ENCODE measurements at places on chromosomes 6 and 20.

DNA sequence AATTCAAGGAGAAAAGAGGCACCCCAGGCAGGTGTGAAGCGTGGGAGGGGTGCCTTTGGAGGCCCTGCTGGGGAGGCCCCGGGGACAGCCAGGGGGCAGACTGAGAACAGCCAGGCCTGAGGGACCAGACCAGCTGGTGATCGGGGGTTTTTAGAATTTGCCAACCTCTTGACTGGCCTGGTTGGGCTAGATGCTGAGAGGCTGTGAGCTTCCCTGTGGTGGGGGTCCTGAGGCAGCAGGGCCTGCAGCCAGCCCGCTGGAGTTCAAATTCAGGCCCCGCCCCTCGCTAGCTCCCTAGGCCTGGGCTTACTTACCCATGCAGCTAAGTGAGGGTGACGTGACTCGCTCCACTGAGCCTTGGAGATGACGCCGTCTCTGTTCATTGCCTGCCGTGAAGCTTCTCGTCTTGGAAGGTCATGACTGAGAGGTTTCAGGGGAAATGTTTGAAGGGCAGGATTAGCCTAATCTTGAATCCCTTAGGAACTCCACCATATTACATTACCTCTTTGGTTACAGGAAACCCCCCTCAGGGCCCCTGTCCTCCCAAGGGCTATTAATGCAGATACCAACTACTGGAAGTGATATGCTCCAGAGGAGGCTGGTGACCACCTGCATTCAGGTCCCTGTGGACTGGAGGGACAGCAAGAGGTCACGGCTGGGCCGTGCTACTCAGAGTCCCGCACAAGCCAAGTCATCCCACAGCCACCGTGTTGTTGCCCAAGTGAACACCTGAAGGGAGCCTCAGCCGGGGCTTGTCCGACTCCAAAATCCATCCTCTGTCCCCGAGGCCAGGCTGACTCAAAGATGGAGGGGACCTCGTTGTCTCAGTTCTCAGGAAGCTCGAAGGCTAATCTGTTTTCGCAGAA is 73.9 kb upstream of the DUSP22 start:
- no peak for DNase-seq

DNA sequence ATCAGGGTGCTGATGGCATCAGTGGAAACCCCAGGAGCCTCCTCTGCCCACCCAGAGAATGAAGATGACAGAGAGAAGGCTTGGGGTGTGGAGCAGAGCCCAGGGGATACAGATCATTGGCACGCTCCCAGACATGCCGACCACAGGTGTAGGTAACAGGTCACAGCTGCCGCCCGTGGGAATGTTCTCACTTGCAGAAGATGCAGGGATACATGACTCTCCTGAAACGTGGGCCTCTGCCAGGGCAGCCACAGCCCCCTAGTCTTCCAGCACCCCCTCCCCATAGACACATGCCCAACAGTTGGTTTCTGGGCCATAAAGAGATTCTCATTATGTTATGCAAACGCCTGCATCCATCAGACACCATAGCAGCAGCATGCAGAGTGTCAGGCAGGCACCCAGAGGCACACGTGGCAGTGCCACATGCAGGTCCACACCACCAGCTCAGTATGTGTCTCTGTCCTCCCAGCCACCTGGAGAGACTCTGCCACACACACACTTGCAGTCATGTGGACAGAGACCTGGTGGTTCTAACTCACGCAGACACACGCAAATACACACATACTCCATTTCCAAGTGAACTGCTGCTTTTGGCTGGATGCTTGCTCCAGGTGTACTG is 45.5 kb downstream of the LRFN2 start:
- DNase-seq, result no peak

DNA sequence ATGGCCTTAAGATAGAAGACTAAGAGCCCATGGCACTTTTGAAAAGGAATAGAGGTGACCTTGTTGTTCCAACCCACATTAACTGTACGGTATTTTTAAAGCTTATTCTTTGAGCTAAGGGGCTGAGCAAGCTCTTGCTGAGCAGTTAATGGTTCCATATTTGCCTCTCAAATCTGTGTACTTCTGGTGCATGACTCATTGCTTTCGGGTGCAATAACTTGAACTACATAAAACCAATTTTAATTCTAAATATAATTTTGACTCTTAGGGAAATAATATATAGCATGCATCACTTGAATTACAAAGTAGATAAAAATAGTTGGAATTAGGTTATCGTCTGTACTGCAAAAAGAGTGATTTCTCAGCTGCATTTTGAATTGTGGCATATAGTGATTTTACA is 348.1 kb upstream of the CITED2 start:
- no peak for DNase-seq

- no peak for DNase-seq
Observed at GRCh38 chr6:45667766-45668165, 290.0 kb upstream of the SUPT3H start.

DNA sequence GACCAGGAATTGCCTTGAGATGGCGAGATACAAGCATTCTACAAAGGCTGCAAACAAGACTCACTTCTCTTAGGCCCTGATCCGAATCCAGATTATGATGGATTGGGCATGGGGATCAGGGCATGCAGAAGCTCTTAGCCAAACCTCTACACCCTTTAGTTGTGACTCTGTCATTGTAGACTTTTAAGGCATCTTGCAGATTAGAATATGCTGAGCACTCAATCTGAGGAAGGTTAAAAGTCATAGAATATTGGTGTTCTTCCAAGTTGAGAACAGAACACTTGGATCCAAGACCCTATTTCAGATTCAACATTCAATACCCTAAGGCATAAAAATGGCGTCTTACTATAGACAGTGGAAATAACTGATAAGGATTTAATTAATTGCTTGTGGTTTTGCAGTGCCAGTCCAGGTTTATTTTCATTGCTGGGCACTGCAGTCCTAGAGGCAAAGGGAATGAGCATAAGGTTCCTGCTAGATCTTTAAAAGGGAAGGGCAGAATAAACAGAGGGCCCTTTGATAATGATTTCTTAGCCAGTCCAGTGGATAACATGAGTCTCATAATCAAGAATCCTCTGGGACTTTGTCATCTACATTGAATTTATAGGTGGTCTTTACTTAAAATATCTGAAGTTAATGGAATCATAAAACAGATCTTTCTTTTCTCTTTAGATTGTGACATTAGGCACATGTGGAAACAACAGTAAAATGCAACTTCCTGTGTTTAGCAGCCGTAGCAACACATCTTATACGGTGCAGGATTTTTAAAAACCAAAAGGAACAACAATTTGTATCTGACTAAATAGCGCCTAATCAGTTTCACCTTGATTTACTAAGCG is 17.6 kb downstream of the PHACTR2 start:
- no peak for DNase-seq

DNA sequence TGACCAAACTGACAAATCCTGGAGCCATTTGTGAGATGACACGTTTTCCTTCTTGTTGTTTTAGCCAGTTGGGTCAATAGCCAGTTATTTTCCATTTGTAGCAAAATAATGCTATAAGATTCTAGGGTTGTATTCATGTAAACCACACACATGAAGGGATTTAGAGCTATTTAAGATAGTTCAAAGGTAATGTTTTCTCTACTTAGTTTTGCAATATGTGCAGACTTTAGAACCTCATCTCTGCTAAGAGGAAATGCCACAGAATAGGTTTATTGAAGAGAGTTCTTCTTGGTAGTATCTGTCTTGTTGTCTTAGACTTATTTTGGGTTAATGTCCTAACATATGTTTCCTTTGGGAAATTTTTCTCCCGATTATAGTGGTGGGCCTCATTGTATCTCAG is 213.5 kb upstream of the RIMS1 start:
- no peak for DNase-seq

DNA sequence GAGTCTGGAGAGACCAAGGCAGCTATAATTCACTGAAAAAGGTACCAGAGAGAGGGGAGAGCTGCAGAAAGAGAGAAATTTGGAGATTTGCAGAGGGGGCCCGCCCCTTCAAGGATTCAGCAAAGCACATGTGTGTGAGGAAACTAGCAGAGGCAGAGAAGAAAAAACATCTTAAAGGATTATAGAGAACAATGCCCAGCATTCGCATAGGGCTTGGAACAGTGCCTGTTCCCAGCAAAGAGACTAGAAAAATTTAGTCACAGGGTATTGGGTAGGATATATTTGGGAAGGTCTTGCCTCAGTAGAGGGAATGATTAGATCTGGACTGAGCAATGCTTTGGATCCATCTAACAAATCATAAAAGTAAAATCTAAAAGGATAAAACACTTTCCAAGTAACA is 44.0 kb downstream of the SRPK1 start:
- DNase-seq, result no peak

DNA sequence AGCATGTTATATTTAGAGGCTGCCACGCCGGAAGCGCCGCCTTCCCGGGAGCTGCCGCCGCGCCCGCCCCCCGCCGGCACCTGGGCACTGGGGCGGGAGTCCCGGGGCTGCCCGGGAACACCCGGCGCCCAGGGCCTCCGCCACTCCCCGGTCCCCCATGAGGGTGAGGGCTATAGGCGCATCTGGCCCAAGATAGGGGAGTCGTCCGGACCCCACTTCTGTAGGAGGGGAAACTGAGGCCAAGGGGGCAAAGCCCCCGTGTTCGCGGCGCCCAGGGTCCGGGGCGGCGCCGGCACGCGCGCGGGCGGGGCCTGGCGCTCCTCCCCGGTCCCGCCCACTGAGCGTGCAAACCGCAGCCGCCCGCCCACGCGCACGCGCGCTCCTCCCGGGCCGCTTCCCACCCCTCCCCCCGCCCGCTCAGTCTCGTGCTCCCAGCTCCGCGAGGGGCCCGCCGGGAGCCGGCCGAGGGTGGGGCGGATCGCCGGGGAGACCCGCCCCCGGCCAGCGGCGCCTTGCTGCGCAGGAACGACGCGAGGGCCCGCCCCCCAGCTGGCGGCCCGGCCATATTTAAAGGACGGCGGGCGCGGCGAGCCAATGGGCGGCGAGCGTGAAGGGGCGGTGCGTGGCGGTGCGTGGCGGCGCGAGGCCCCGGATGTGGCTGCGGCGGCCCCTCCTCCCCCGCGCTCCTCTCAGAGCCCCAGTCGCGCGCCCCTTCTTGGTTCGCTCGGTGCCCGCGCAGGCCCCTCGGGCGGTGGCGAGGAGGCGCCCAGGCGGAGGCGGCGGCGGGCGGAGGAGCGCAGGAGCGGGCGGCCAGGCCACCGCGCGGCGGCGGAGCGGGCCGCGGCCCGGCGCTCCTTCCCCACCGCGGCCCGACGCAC is at the start of gene LSM14B:
Gene LSM14B (plus strand): TSS at position 700 of the 878 bp plus-strand sequence. CDS start 192 bp downstream, outside the sequence.
- peak; percentile 96 for DNase-seq

GRCh38 chr20:44160133-44160532 is 26.9 kb downstream of the JPH2 start:
- no peak for DNase-seq

GRCh38 chr6:143037470-143037869 is 23.2 kb upstream of the AIG1 start:
- DNase-seq, result no peak

DNA sequence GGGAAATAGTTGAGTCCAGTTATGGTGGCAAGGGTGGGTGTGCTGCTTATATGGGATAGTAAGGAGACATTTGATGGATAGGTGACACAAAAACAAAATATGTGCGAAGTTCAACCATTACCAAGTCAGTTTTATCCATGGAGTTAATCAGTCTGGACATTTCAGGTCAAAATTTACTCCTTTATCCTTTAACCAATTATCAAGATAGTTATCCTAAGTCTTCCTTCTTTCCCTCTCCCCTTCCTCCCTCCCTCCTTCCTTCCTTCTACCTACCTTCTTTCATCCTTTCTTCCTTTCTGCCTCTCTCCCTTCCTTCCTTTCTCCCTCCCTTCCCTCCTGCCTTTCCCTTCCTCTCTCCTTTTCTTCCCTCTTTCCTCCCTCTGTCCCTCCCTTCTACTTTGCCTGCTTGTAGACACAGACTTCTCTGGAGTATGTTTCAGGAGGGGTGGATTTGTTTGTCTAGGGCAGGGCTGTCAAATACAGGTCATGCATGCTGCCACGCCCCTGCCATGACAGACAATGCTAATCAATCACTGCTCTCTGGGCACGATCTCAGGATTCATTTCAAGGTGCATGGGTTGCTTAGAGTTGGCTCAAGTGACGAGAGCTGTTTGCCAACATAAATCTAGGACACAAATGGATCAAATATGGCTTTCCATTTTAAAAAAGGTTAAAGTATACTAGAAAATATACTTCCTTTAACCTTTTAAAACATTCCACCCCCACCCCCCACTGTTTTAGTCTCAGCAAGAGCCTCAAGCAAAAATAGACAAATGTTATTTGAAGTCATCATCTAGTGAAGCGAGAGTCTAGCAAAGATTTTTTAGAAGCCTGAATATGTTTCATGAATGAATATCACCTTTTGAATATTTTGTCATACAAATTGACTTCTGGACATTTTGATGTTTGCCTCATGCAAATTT is 281.6 kb upstream of the CITED2 start:
- DNase-seq, result no peak

GRCh38 chr6:107676042-107676441 is 148.1 kb downstream of the SCML4 start:
- no peak for DNase-seq

DNA sequence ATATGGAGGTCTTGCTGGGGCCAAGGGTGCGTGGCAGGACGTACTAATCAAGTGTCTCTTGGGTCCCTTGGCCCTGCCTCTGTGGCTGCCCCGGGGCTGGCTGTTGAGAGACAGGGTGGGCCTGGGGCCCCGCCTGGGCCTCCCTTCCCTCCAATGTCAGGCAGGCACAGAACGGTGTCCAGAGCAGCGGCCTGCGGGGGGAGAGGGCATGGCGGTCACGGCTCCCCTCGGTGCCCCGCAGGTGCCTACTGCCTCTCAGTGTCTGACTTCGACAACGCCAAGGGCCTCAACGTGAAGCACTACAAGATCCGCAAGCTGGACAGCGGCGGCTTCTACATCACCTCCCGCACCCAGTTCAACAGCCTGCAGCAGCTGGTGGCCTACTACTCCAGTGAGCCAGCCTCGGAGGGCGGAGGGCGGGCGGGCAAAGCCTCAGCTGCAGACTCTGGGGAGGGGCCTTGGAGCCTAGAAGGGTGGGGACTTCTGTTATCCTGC is 50.0 kb downstream of the SRC start:
- DNase-seq, result no peak

All from stimulated activated naive CD4-positive, alpha-beta T cell treated with Interleukin-2 at 50 U/mL for 16 hours (primary cell).